ENCODE measurements at places on chromosomes 6 and 20. TPM values are rescaled to one million over a fixed set of nuclear protein-coding genes. Genes with fewer than 3 reads are reported as not detected.

DNA sequence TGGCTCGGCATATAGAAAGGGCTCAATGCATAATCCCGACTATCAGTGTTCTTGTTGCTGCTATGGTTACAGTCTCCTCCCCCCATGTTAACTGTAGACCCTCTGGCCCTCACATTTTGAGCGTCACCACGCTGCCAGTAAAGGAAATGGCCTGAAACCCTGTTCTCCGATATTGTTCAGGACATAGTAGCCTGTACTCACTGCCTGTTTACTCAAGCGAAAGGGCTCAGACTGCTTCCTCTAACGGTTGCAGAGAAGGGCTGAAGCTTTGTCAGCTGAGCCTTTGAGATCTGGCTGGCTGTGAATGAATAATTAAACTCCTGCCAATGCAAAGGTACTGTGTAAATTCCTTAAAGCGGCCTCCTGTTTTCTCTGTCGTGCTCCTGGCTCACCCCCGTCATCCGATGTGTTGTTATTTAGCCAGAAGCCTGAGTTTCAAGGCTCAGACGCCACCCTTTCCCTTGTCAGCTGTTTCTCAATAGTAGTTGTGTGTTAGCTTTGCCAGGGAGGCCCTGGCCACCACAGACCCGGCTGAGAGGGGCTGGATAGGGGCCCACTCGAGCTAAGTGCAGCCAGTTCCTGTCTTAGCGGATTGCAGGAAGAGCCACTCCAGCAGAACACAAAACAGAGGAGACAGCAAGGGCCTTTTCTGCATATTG, 31.2 kb upstream of the RALGAPA2 start:
- DNase-seq = peak; percentile 81

GRCh38 chr6:138815797-138816528, 20.1 kb downstream of the ECT2L start:
- DNase-seq = no peak

DNA sequence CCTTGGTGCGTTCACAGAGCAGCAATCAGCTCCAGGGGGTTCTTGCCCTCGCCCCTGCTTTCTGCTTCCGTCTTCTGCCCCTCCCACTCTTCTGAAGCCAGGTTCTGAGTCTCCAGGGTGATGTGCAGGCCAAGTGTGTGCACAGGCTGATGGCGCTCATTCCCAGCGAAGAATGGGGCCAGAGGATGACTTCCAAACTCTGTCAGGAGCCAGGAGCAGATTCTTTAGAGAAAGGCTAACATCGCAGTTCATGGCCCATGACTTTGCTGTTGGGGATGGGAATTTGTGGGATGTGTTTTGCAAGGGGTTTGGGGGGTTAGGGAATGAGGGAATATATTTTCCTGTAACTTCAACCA, 56.1 kb upstream of the CCN6 start:
- no peak for DNase-seq

GRCh38 chr6:16683641-16684194, 77.5 kb downstream of the ATXN1 start:
- no peak for DNase-seq

- no peak for DNase-seq
These were observed 14.5 kb downstream of the CSNK2A1 start for GRCh38 chr20:528923-529604.

DNA sequence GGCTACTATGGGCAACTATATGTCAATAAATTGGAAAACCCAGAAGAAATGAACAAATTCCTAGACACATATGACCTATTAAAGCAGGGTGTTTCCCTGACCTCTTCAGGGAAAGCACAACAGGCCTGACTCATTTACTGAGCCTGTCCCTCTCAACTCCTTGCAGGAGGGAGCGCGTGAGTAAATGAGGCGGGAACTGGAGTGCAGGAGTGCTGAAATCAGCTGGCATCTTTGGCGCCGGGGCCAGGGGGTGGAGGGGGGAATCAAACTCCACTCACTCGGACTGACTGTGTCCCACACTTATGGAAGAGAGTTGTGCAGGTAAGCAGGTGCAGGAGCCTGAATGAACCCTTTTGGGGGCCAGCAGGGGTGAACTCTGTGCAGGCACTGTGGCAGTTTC, 671.2 kb upstream of the PTCHD4 start:
- DNase-seq = no peak

The SLC22A7 gene
- not detected for total RNA-seq

The PRKN gene
- total RNA-seq = 6.4 TPM

The MRPS18B gene
- 59.5 TPM for total RNA-seq

The BPIFB4 gene
- total RNA-seq = not detected

The C20orf202 gene
- 0.44 TPM for total RNA-seq

The LRRC1 gene
- total RNA-seq = 3.7 TPM

The MGME1 gene
- total RNA-seq = 28.9 TPM

The TP53TG5 gene
- total RNA-seq = not detected

The PPIL4 gene
- total RNA-seq = 30.8 TPM

The PLEKHG1 gene
- 224 TPM for total RNA-seq

Measured in spleen (tissue), 13 donors.